H4 (cell line): ENCODE measurements at places on chromosomes 7 and 10. TPM values are rescaled to one million over a fixed set of nuclear protein-coding genes. Genes with fewer than 3 reads are reported as not detected.

GRCh38 chr10:47104151-47104605, 192.9 kb downstream of the PTPN20 start:
- no peak for DNase-seq

The FBXL13 gene
- 0.08 and 0.50 TPM in 2 replicates for total RNA-seq

DNA sequence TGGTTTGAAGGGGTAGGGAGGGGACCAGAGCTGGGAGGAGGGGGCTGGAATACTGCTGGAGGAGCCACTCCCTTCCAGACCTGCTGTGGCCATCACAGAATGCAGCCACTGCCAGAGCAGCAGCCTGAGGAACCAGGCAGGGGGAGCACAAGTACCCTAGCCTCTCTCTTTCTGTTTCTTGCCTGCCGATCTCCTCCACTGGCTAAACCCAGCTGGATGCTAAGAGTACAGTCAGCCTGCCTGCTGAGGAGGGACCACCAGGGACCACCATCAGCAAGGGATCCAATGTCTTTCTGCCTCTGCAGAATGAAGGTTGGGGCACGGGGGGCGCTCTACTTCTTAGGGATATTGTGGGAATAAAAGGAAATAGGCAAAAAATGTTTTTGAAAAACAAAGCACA, 4.7 kb downstream of the BLVRA start:
- DNase-seq, result no peak

DNA sequence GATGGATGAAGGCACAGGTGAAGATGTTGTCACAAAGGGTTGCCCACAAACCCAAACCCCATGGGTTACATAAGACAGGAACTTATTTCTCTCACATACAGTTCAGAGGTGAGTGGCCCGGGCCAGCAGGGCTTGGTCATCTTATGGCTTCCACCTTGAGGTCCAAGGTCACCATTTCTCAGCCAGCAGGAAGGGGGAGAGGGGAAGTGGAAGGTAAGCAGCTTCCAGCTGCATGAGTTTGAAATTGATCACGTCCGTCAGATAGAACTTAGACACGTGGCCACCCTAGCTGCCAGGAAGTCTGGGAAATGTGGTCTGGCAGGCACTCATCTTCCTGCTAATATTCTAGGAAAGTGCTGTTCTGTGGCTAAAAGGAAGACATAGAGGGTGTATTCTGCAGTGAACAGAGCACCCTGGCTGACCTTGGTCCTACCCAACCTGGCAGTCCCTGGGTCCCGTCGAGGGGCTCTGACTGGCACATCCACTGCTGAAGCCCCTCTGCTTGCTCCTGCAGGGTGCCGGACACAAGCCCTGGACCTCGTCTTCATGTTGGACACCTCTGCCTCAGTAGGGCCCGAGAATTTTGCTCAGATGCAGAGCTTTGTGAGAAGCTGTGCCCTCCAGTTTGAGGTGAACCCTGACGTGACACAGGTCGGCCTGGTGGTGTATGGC, 49.5 kb downstream of the VWA2 start:
- DNase-seq, result no peak

The SVOPL gene
- total RNA-seq, result not detected in 2 replicates

The OR2A12 gene
- total RNA-seq, result not detected in 2 replicates

The NPFFR1 gene
- total RNA-seq, result not detected in 2 replicates

The STAG3 gene
- total RNA-seq, result 0.35 TPM in 1 of 2 replicates, not detected in the other

- DNase-seq, result no peak
Measured at GRCh38 chr7:37212051-37212450, 236.6 kb downstream of the ELMO1 start.

The DCLRE1A gene
- total RNA-seq, result 10.2 and 14.7 TPM in 2 replicates

The C10orf62 gene
- total RNA-seq, result not detected in 2 replicates

DNA sequence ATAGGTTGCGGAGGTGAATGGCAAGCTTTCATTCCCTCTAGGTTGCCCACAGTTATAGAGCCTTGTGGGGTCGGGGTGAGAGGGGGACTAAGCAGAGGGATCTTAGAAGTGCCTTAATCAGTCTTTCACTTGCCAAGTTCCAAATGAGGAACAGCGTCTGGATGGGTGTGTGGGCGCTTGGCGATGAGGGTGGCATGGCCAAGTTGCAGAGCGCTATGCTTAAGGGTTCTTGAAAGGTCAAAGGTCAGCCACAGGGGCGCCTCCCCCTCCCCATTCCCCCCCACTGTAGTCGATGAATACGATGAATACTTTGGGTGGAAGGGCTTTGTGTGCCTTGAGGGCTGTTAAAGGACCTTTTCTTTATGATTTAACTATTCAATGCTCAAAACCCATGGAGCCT, 185.0 kb downstream of the TCF7L2 start:
- no peak for DNase-seq

GRCh38 chr7:105127179-105127578, 113.2 kb downstream of the KMT2E start:
- DNase-seq, result no peak

The GPER1 gene
- 0.97 and 1.5 TPM in 2 replicates for total RNA-seq

GRCh38 chr10:88245974-88246511, 337.1 kb downstream of the RNLS start:
- DNase-seq, result no peak

- DNase-seq, result peak; percentile 58
Measured at GRCh38 chr7:126398285-126398684, 854.5 kb downstream of the GRM8 start.

- DNase-seq, result no peak
Measured at GRCh38 chr7:148925836-148926235, 41.7 kb upstream of the EZH2 start.

GRCh38 chr7:11319491-11320274, 346.0 kb downstream of the PHF14 start:
- no peak for DNase-seq

DNA sequence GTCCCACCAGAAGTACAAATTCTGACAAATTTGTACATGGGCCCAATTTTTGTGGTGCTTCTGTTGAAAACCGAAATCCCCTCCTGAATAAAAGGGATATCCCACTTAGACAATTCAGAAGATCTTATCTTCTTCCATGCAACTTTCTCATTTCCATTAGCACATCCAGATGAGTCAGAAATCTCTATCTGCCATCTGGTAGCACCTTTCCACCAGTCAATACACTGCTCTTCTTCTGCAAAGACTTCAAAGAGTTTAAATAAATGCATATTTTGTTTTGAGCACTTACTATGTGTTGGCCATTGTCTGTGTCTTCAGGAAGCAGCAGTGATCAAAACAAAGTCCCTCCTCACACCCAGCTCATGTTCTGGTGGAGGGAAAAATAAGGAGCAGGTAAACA, 12.7 kb upstream of the KLF6 start:
- DNase-seq, result no peak

The PCGF5 gene
- 23.4 and 29.6 TPM in 2 replicates for total RNA-seq

DNA sequence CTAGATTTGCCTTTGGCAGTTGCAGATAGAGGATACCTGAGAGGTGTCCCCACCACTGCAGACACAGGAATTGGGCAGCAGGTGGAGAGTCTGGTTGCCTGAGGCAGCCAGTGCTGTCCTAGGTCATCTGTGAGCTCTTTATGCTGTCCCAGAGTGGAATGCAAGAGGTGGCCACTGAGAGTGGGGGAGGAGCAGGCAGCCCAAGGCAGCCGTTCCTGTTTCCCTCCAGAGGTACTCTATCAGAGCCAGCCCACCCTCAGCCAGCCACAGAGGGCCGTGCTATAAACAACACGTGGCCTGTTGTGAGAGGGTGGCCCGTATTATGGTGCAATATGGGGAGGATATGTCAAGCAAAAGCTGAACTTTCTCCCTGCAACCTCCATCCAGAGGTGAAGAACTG, 8.5 kb downstream of the LRRC18 start:
- no peak for DNase-seq

- DNase-seq, result no peak
Measured at GRCh38 chr7:18445483-18445882, 50.1 kb upstream of the HDAC9 start.

DNA sequence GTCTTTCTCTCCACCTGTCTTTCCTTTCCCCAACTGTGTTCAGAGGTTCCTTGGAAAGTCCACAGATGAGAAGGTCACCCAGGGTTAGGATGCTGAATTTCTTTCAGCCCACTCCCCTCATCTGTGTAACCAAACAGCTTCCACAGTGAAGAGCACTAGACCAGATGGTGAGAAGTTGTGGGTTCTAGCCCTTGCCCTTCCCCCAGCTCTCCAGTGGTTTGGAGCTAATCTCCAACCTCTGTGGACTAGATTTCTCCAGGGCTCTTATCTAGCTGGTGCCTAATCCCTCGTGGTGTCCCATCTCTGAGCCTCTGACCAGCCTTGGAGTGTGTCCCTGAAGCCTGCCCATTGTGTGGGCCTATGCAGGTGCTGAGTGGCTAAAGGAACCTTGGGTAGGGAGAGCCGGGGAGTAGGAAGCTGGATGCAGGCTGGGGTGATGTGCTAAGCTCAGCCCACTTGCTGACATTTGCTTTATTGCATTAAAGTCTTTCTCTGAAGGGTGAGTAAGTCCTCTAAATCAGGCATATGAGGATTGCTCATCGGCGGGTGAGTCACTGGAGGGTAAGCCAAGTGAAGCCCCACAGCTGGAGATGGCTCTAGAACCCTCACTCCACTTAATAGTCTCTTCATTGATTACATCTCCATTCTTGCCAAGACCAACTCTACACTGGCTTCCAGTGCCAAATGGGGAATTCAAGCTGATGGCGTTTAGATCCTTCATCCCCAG, 14.9 kb downstream of the DUSP5 start:
- peak; percentile 40 for DNase-seq

The TMEM270 gene
- 0.21 TPM in 1 of 2 replicates, not detected in the other for total RNA-seq

The PON1 gene
- total RNA-seq, result not detected in 2 replicates

The PDK4 gene
- total RNA-seq, result 0.45 and 1.0 TPM in 2 replicates

- no peak for DNase-seq
Measured at GRCh38 chr7:46767071-46767470, 814.8 kb downstream of the TNS3 start.

- no peak for DNase-seq
Measured at GRCh38 chr10:69089638-69090599, 2.0 kb downstream of the SRGN start.

GRCh38 chr7:27235387-27236311, 7.0 kb upstream of the EVX1 start:
- peak; percentile 47 for DNase-seq

GRCh38 chr7:77570330-77571011, 33.4 kb downstream of the PTPN12 start:
- peak; percentile 86 for DNase-seq

DNA sequence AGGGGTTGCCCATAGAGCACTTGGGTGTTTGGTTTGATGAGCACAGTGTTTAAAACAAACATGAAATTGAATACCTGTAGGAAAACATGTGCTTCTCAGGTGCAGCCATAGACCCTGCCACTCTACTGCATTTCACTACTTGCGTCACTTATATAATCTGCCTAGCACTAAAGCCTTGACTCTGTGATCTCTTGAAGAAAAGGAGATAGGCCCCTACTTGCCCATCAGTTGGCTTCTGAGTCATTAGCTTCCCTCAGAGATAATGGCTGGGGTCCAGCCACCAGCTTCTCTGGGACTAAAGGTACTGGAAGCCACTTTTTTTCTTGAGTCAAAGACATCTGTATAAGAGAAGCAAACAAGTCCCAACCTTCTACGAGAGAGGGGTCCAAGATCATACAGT, 45.9 kb upstream of the BTRC start:
- no peak for DNase-seq

The KCND2 gene
- 0.04 and 0.19 TPM in 2 replicates for total RNA-seq

The HABP2 gene
- not detected in 2 replicates for total RNA-seq

The LRRC17 gene
- 20.2 and 20.8 TPM in 2 replicates for total RNA-seq

DNA sequence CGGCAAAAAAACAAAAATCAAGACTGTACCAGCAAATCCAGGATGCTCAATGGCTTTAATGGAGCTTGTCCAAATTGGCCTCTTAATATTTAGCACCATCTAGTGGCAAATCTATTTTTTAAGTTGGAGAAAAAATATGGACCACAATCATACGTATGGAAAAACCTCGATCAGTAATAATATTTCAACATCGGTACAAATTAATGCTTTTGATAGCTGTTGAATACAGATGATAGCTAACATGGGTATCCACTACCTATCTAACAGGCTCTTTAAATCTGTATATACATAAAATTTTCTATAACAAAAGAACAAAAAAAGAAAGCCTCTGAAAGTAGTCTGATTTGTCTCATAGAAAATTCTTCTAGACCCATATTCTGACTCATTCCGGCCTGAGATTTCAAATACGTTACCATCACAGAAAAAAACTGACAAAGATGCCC, 29.2 kb downstream of the COA1 start:
- DNase-seq, result peak; percentile 74

- DNase-seq, result no peak
Measured at GRCh38 chr7:102284399-102284798, 2.3 kb upstream of the SH2B2 start.

DNA sequence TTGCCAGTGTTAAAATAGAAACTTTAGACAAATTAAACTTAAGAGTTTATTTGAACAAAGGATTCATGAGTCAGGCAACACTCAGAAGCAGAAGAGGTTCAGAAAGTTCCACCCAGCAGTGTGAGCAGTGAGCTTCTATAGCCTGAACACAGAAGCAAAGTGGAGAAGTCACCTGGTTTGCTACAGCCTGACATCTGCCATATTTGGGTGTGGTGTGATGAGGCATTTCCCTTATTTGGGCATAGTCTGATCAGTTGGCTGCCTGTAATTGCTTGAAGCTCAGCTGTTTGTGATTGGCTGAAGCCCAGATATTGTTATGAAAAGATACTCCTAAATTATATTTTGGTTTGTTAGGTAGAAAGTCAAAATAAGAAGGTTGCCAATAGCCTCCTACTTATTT, 39.1 kb downstream of the VWC2 start:
- DNase-seq, result peak; percentile 38

The MUC12 gene
- total RNA-seq, result 0.54 and 1.0 TPM in 2 replicates

The SCIN gene
- total RNA-seq, result 0.35 and 0.37 TPM in 2 replicates

DNA sequence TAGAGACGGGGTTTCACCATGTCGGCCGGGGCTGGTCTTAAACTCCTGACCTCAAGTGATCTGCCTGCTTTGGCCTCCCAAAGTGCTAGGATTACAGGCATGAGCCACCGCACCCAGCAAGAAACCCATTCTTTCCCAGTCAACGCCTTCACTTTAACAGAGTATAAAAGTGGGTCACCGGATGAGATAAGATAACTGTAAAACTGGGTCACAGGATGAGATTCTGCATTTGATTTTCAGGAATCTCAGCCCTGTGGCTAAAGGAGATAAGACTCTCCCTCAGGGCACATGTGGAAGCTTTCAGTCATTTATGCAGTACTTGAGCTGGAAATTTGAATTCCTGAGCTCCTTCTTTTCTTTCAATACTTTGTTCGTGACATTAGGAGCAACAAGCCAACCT, 70.8 kb downstream of the LRRC17 start:
- DNase-seq, result no peak

GRCh38 chr7:121752706-121753105, 120.3 kb upstream of the PTPRZ1 start:
- DNase-seq, result peak; percentile 11
